Stimulated activated CD8-positive, alpha-beta memory T cell treated with anti-CD3 and anti-CD28 coated beads, Interleukin-7, amount 100 ng/mL, for 4 hours (primary cell): ENCODE measurements at places on chromosomes 4 and X.

DNA sequence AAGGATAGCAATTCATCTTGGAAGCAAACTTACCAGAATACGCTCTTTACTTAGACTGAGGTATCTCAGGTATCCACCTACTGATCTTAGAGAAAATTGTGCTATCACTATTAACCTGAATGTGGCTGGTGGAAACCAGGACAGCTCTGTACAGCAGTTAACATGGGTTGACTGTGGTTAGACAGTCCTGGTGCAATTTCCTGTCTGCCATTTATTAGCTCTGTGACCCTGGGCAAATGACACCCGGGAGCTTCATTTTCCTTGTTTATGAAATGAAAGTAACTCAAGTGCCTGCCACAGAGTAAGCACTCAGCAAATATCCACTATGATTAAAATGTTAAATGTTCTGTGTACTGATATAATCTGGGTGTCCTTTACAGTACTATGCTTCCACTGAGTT lies 60.0 kb downstream of the SMC1A start:
- DNase-seq: no peak

GRCh38 chr4:105191621-105192210 lies 45.0 kb downstream of the TET2 start:
- no peak for DNase-seq

DNA sequence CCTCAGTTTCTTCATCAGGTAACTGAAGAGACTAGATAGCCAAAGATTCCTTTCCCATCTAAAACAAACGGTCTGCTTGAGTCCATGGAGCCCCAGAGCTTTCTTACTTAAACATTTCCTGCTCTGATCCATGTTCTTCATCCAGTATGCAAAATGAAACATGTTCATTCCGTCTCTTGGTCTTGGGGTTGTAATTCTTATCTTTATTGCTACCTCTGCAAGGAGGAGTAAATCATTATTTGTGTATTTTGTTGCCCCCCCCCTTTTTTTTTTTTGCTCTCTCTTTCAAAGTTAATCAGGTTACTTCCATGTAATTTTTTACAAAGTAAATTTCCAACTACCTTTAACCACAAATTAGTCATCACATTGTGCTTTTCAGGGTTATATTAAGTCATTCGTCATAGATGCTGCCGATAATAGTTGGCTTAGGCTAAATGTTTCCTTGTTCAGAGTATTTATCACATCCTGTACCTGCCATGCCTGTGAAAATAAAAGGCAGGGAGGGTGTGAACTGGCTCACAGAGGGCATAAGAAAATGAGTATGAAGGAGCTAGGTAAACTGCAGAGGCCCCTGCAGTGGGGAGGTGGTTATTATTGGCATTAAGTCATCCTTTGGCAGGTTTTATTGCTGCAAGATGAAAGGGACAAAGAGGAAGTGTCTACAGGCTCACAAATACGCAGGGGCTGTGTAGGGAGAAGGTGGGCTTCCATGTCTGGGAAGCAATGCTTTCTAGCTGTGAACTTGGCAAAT lies 76.7 kb upstream of the HS3ST1 start:
- DNase-seq: no peak

DNA sequence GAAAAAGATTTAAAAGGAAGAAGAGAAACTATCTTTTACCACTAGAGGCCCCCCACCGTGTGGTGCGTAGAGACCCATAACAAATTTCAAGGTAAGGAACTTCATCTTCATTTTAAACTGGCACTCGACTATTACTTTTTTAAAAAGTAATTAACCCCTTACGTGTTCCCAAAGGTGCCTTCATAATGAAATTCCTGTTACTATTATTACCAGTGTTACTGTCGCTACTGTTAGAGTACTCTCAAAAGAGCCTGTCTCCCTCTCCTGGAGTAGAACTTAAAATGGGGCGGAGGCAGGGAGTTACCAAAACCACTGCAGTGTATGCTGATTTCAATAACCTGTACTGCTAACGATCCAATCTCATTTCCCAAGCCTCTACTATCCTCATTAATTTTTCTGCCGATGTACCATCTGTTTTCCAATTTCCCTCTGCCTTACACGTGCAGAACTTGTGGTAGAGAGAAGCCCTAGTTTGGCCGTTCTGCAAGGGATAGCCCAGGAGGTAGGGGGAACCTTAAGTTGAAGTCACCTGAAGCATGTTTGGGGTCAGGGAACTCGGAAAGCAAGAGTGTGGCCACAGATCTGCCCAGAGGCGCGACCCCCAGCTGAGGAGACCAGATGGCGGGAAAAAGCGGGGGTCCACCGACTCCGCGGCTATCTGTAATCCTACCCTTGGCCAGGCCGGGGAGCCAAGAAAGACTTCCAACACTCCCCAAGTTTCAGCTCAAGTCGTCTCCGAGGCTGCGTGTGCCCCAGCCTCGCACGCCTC lies 720 bp upstream of the STK26 start:
- DNase-seq: no peak

DNA sequence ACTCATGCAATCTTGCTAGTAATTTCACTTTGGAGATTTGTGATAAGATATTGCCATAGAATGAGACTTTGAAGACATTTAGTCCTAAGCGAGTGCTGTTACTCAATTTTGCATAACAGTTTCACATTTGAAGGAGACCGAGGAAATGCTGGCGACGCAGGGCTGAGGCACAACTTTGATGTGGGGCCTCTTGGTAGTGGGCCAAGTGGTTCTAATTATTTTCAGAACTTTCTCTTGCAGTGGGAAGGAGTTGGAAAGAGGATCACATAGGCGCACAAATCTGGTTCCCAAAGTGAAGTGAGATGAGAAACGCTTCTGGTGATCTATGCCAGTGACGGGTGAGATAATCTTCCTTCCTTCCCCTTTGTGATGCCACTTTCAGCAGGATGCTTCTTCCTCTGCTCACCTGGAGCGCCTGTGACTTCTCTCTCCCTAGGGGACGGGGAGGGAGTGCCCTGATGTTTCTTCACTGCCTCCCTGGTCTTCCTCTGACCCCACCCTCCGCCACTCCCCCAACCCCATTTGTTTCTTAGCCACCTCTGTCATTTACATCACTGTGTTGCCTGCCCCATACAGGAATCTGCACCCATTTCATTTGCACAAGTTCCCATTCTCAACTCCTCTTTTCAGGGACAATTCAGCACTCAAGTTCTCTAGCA lies 138.9 kb upstream of the MID1 start:
- DNase-seq: no peak

GRCh38 chrX:42948723-42949657 lies 171.0 kb upstream of the PPP1R2C start:
- DNase-seq: peak; percentile 54

- DNase-seq: no peak
Measured at GRCh38 chr4:109172301-109172700, 130.2 kb downstream of the COL25A1 start.
